Activated naive CD4-positive, alpha-beta T cell (primary cell): ENCODE measurements at places on chromosomes 12 and 14.

DNA sequence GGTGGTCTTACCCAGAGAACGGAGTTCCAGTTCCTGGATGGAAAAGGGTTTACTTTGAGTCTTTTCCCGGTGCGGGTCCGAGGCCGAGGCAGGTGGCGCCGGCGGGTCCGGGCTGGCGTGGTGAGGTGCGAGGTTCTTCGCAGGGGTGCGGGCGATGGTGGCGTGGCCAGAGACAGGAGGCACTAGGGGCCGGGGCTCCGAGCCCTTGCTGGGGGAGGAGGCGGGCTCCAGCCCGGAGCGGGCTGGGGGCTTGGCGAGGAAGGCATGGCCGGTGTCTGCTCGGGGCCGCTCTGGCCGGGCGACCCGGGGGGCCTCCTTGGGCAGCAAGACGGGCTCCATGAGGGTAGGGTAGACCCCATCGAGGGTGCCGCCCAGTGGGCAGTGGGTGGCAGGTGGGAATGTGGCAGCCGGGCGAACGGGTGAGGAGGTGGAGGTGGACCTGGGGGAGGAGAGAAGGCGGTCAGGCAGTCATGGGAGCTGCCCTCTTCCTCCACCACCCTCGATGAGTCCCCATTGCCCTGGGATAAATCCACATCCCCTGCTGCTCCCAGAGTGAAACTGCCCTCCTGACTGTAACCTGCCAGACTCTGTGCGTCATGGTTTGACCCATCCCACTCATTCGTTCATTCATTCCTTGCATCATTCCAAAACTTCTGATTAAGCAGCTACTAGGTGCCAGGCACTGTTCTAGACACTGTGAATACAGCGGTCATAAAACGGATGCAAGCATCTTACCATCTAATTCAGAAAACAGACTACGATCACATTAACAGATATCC lies 42.0 kb downstream of the RFLNA start:
- DNase-seq = no peak

DNA sequence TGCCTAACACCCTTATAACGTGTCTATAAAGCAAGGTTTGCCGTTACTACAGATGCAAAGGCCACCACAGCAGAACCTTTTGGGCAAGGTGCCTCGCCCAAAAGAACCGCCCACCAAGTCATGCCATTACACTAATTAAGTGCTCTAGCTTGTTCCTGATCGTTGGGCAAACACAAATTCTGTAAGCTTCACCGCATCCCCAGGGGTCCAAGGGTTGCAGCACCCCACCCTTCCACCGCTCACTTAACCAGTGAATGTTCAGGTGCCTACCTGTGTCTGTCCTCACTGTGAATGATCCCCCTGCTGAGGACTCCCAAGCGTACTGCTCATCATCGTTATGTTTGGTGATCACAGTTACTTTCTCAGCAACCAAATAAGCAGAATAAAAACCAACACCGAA lies 1.4 kb downstream of the HSP90AA1 start:
- no peak for DNase-seq

GRCh38 chr12:68279227-68280054 lies 26.0 kb upstream of the IL22 start:
- no peak for DNase-seq

DNA sequence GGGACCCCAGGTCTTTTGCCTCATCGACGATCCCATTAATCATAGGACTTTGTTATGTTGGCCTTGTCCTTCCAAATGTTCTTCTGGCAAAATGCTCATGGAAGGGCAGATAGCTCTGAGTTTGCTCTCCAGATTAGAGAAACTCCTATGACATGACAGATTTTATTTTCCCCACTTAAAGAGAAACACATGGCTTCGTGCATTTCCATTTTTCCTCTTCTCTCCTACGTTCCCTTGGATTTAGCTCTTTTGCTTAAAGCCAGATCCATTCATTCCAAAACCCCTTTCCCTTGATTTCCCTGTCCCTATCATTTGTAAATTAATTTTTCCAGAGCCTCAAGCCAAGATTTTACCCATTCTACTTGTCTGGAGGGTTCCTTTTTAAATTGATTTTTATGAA lies 2.9 kb downstream of the PRIMA1 start:
- no peak for DNase-seq

DNA sequence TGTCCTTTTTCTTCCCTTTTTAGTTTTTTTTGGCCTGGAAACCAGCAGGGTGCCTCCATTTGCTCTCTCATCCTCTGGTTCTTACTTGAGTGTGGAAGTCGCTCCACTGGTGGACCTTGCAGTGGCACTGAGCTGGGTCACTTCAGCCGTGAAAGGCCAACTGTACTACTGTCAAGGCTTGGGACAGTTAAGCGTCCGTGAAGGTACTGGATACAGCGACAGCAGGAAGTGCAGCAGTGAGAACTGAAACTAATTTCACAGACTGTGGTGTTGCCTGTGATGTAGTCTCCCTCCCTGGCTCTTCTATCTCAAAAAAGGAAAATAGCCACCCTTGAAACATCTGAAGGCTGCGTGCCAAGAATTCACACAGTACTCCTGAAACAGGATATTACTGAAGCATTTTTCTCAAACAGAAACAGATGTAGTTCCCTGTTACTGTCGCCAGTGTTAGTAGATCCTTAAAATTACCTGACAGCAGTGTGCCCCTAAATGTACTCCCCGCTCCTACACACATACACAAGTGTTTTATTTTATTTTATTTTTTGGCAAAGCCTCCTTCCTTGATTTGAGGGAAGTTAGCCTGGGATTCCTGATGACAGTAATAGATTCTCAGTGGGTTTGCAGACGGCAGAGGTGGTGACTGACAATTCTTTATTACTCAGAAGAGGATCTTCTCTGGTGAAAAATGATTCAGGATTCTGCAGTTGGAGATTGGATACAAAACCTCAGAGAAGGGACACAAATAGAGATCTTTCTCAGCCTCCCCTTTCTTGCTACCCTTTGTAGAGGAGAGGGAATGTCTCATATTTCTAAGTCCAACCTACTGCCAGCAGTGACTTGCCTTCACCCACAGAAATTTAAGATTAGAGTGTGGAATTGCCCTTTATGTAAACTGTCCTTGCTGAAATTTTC lies 4.4 kb downstream of the SUSD6 start:
- no peak for DNase-seq

- no peak for DNase-seq
These were observed 620 bp downstream of the C1S start for GRCh38 chr12:7061138-7061537.

- no peak for DNase-seq
These were observed 179.3 kb downstream of the PCNX1 start for GRCh38 chr14:71086567-71086966.

DNA sequence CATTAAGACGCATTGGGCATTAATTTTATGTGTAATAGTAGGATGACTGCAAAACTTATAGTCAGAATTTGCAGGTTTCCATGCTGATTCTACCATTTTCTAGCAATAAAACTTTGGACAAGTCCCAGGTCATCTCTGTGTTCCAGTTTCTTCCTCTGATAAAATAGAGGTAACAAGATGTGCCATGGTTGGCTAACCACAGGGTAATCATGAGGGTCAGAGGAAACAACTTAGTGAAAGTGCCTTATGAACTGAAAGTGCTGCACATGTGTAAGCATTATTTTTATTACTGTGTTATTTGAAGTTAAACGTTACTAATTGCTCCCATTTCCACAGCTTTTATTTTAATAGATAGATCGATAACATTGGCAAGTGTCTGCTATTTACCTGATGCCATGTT lies 21.1 kb downstream of the SMCO2 start:
- no peak for DNase-seq

DNA sequence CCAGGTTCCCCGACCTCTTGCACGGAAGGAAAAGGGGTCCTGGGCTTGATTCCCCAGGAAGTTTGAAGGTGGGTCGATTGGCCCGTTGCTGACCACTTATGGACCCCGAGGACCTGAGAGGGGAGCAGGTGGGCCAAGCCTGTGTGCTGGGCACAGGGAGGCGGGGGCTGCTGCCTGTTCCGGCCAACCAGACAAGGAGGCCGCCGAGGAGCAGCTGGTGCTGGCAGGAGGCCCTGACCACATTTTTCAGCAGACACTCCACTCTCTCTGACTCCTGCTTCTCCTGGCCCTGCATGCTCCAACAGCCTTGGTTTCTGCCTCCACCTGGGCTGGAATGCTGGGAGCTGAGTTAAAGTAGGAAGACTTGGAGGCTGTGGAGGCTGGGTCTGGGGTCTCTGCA lies 42.8 kb downstream of the NOS1 start:
- no peak for DNase-seq

DNA sequence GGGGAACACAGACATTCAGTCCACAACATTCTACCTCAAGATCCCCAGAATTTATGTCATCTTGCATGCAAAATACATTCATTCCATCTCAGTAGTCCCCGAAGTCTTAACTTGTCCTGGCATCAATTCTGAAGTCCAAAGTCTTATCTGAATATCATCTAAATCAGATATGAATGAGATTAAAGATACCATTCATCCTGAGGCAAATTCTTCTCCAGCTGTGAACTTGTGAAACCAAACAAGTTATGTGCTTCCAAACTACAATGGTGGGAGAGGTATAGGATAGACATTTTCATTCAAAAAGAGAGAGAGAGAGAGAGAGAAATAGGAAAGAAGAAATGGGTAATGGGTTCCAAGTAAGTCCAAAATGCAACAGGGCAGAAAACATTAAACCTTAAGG lies 390.6 kb downstream of the DPF3 start:
- DNase-seq = no peak

DNA sequence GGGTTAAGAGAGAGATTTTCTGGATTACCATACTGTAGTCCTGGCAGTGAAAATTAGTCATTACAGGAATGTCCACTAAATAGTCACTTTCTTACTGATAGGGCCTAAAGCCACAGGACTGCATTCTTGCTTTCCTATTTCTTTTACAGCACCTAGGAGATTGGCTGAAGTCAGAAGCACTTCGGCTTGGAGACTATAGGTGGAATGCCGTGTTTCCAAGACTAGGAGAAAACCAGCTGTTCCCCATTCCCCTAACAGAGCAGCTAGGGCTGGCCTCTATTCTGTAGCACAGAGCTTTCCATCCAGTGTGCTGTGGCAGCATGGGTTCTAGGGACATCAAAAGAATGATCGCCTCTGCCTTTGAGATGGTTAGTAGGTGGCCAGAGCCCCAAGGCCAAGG lies 15.1 kb downstream of the PIGH start:
- no peak for DNase-seq

DNA sequence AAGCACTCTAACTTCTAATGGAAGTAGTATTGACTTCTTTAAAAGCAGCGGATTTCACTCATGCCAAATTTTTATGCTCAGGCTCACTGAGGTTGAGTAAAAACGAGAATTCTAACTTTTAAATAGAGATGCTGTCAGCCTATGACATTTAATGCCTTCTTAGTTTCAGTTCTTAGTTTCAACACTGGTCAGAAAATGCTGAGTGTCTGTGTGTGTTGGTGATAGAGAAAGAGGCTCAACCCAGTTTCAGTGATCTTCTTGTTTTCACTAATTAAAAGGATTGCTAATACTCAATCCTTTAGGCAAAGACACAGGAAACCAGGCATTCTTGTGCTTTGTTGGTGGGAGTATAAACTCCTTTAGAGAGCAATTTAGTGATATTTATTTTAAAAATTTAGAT lies 31.0 kb downstream of the PEBP1 start:
- DNase-seq = no peak

DNA sequence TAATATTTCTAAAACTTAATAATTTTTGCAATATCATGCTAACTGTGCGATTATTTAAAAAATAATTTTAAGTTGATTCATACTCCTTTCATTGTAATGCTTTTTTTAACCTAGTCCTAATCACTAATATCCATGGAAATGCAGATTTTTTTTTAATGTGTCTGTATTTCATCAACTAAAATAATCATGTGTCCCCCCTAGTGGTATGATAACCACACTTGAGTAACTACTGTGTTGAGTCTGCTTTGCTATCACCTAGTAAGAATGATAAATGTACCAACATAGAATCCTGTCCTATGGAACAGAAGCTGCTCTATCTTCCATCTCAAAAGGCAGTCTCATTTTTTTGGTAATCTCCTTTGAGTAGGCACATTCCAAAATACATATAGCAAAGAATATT lies 19.1 kb upstream of the SYNE2 start:
- no peak for DNase-seq

DNA sequence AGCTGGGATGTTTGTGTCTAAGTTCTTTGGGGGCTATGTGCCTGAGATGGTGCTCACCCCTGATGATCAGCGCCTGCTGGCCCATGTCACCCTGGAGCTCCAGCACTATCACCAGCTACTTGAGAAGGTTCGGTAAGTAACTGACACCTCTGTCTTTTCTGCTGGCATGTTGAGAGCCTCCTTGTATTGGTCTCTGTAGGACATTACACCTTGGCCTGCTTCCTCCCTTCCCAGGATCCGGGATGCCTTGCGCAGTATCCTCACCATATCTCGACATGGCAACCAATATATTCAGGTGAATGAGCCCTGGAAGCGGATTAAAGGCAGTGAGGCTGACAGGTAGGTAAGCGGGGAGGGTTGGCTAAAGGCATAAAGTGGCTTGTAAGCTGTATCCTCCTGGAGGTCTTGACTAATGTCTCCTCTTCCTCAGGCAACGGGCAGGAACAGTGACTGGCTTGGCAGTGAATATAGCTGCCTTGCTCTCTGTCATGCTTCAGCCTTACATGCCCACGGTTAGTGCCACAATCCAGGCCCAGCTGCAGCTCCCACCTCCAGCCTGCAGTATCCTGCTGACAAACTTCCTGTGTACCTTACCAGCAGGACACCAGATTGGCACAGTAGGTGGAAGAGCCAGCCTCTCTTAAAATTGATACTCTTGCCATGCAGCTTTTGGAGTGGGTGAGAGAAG lies 5.5 kb downstream of the DDIT3 start:
- no peak for DNase-seq

DNA sequence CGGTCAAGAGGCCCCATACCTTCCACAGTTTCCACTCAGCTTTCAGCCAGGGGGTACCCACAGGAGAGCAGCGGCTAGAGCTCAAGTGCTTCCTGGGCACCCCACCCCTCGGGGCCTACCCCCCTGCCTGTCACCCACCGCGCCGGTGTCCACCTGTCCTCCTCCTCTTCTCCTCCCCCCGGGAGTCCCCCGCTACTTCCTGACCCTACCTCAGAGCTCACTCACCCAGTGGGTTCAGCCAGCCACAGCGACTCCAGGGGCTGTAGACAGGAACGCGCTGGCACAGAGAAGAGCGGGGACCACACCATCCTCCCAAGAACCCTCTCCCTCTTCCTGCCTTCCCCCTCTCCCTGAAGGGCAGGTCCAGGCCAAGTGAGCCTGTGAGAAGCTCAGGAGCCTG lies 123.0 kb downstream of the ESRRB start:
- DNase-seq = no peak

DNA sequence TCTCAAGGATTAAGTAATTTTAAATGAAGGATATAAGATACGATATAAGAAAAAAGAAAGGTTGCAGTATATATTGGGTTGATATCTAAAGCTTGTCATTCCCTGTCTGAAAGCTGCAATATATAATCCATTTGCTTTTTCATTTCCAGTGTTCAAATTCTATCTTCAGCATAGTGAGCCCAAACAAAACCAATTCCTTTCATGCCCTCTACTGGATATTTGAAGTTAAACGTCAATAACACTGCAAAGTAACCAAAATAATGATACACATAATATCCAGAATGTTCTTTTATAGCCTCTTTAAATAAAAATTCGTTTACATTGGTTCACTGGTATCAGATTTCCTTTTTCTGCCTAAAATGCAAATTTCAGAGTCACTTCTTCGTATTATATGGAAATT lies 64.5 kb upstream of the DAAM1 start:
- DNase-seq = no peak

GRCh38 chr12:117583677-117584225 lies 222.3 kb upstream of the NOS1 start:
- DNase-seq = no peak

GRCh38 chr12:13942826-13943225 lies 38.6 kb downstream of the GRIN2B start:
- no peak for DNase-seq

GRCh38 chr12:115820656-115821055 lies 456.8 kb downstream of the MED13L start:
- no peak for DNase-seq

GRCh38 chr14:22598896-22599244 lies 770 bp downstream of the ABHD4 start:
- DNase-seq = no peak
